ENCODE measurements at places on chromosomes 12 and 14.

DNA sequence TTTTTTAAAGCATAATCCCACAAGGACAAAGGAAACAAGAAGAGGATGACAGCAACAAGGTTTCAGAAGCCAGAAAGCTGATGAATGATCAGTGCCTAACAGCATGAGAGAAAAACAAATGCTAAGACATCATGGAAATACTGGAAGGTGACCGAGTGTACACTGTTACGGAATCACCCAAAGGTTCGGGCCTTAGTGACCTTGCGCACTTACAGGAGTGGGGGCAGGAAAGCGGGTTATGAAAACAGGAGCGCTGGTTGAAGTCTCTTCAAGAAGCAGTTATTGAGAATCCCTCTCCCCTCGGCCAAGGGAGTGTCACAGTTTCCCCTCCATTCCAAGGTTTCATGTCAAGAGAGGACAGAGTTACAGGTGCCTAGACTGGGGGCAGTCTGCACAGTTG is 42.6 kb downstream of the SLC25A47 start:
- DNase-seq: no peak

GRCh38 chr14:46054526-46054925 is 597.1 kb downstream of the RPL10L start:
- DNase-seq: no peak

GRCh38 chr12:16228067-16228466 is 49.4 kb downstream of the SLC15A5 start:
- no peak for DNase-seq

- DNase-seq: no peak
These were observed 20.2 kb downstream of the DCAF4 start for GRCh38 chr14:72946491-72946890.

- DNase-seq: no peak
These were observed 141.3 kb downstream of the CALM1 start for GRCh38 chr14:90538095-90538494.

DNA sequence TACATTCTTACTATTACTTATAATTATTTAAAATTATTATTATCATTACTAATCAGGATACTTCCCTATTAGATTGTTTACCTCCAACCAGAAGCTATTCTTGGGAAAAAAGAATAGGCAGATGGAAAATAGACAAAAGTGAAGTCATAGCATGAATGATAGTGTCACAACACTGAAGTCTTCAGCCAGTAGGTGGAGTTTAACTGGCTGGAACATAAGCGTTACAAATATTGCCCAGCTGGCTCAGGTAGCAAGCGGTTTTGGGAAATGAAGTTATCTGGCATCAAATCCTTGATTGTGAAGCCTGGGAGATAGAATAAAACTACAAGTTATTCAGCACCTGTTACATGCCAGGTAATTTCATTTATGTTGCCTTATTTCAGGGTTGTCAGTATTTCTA is 762.9 kb downstream of the C12orf50 start:
- DNase-seq: no peak

DNA sequence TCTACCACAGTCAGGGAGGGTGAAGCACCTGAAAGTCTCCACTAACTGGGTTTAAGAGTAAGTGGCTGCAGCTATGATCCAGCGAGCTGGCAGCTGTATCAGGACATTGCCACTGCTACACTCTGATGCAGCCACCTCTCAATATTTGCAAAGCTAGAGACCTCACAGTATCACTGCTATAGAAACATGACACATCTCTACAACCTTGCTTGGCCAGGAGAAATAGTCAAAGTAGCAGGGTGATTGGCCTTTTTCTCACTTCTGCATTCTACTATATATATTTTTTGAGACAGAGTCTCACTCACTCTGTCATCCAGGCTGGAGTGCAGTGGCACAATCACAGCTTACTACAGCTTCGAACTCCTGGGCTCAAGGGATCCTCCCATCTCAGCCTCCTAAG is 9.3 kb upstream of the FMNL3 start:
- no peak for DNase-seq

DNA sequence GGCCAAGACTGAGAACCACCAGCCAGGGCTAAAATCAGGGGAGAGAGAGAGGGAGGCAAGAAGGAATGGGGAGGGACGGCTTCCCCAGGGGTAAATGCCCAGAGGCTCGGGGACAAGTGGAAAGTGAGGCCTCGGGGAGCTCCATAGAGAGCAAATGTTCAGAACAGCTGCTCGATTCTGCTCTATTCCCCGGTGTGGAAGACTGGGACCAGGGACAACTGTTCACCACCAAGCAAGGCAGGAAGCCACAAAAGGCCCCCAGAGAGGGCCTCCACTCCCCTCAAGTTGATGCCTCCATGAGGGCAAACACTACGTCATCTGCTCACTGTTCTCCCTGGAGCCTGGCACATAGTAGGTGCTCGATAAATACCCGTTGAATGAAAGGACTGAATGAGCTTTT is 53.5 kb downstream of the IRF2BPL start:
- DNase-seq: no peak

GRCh38 chr12:44532940-44533339 is 343.2 kb downstream of the NELL2 start:
- DNase-seq: no peak

- DNase-seq: no peak
These were observed 52.3 kb downstream of the IRAK3 start for GRCh38 chr12:66241061-66242043.

- DNase-seq: no peak
These were observed 12.1 kb upstream of the GALNT16 start for GRCh38 chr14:69247676-69248440.

- no peak for DNase-seq
These were observed 29.7 kb downstream of the PRPF40B start for GRCh38 chr12:49652921-49653520.

DNA sequence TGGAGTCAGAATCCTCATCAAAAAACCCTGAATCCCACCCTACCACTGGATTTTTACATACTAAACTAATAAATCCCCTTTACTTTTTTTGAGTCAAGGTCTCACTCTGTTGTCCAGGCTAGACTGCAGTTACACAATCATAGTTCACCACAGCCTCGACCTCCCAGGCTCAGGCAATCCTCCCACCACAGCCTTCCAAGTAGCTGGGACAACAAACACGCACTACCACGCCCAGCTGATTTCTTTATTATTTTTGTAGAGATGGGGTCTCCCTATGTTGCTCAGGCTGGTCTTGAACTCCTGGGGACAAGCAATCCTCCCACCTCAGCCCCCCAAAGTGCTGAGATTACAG is 24.3 kb downstream of the SPTSSA start:
- no peak for DNase-seq

- DNase-seq: no peak
These were observed 337.1 kb upstream of the OR4E1 start for GRCh38 chr14:22010545-22011252.

DNA sequence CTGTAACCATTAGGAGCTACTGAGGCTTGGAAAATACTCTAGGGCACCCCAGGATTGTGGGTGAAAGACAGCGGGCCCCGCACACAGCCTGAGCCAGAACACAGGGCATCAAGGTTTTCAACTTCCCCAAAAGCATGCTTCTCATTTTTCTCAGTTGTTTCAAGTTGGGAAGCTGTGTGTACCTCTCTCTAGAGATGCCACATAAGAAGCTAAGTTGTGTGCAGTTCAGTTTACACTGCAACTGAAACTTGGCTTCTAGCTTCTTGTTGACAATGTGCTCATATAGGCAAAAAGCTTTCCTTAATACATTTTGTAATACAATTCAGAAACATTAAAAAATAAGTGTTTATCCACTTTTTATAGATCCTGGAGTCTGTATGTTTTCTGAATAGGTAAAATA is 88.1 kb upstream of the PTPRR start:
- DNase-seq: no peak

GRCh38 chr14:32350020-32350419 is 20.9 kb downstream of the AKAP6 start:
- DNase-seq: no peak

DNA sequence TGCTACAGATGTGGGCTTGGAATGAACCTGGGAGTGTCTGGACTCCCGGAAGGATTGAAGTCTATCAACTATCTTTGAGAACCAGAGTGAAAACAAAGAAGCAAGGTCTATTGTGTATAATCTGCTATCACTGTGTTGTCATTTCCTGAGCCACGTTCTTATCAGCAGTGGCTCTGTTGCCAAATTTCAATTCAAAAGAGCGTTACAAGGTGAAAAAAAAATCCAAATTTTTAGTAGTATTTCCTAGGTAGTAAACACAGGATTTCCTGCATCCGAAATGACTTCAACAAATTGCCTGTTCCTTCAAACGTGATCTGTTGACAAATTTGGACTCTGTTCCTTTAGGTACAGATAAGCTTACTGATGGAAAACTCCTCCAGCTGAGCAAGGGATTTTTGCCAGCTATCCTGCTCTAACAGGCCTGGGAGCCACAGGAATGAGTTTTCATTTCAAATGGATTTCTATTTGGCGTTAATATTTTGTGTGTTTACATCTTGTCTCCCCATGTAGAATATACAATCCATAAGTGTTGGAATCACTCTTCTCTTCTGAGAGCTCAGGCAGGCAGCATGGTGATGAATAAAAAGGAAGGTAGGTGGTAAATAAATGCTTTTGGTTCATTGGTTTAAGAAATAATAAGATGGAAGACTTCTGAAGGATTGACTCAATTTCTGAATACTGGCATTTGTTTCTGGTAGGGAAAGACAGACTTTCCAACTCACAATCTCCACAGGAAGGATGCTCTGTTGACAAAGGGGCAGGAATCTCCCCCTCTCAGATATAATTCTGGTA is 58.5 kb downstream of the GPR135 start:
- DNase-seq: no peak

DNA sequence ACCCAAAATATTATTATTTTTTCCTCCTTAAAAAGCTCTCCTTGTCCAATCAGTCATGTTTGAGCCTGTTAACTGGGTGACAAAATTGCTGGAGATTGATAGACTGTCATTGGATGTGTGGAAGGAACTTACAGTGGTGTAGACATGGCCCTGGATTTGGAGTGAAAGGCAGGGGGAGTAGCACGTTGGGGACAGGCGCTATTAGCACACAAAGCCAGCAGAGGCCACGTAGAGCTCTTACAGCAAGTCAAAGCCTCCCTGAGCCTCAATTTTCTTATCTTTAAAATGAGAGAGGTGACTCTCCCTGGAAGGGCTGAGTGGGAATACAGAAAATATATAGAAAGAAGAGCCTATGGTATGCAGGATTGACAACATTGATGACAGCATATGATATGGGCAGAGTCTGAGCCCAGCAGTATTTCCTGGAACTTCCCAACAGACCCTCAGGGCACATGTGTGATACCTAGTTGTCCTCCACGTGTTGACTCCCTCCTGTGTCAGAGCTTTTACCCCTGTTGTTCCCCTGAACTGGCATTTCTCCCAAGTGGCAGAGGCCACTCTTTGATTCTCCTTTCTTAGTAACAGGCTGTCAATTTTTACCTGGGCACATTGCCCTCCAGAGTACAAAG is 504.9 kb downstream of the VRK1 start:
- DNase-seq: no peak

DNA sequence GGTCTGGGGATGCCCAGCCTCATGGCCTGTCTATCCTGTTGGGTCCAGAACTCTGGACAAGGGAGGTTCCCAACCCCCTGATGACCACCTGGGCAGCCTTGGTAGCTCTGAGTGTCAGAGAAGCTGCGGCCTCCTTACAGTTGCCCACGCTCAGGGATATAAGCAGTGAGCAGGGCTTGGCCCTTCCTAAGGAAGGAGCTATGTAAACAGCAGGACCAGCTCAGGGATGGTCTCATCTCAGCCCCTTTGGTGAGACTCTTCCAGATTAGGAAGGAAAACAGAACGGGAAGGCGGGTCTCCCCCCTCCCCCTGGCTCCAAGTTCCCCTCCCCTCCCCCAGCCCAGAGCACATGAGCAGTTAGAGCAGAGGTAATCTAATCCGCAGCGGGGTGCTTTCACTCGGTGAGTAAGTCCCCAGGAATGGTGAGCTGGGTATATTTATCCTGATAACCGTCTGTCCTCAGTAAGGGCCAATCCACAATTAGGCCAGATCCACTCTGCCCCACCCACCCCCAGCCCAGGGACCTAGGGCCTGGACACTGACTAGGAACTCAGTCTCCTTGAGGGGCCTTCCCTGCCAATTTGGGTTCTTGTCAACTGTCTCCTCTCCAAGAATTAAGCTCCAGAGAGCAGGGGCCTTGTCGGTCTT is 29.5 kb upstream of the RPLP0 start:
- no peak for DNase-seq

- no peak for DNase-seq
These were observed 18.0 kb upstream of the CTDSP2 start for GRCh38 chr12:57864442-57865083.

GRCh38 chr12:95963096-95963495 is 20.0 kb downstream of the AMDHD1 start:
- DNase-seq: no peak

GRCh38 chr12:104546575-104546974 is 89.8 kb downstream of the CHST11 start:
- DNase-seq: no peak

- no peak for DNase-seq
These were observed 22.8 kb downstream of the ERC1 start for GRCh38 chr12:1013618-1014489.

GRCh38 chr12:16437926-16438325 is 90.5 kb downstream of the MGST1 start:
- DNase-seq: no peak

- no peak for DNase-seq
These were observed 20.7 kb downstream of the YARS2 start for GRCh38 chr12:32734952-32735351.

- no peak for DNase-seq
These were observed 495.0 kb upstream of the TMPO start for GRCh38 chr12:98020376-98020775.

DNA sequence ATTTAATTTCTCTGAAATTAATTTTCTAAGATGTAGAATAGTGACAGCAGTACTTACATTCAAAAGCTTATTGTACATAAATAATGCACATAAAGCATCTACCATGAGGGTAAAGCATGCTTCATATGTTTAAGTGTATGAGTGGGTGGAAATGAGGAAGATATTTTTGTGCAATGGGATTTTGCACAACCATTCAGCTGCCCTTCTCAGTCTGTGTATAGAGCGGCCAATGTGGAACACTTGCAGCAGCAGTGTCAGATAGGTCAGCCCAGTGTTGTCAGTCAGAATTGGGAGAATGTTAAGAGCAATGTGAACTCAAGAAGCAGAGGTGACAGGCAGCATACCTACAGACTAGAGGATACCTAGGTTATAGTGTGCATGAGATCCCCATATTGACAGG is 72.5 kb upstream of the ATP2B1 start:
- DNase-seq: no peak
